ENCODE measurements at places on chromosomes 16 and 17.

- DNase-seq, result no peak
Measured at GRCh38 chr17:33709881-33710280, 416.8 kb upstream of the ASIC2 start.

DNA sequence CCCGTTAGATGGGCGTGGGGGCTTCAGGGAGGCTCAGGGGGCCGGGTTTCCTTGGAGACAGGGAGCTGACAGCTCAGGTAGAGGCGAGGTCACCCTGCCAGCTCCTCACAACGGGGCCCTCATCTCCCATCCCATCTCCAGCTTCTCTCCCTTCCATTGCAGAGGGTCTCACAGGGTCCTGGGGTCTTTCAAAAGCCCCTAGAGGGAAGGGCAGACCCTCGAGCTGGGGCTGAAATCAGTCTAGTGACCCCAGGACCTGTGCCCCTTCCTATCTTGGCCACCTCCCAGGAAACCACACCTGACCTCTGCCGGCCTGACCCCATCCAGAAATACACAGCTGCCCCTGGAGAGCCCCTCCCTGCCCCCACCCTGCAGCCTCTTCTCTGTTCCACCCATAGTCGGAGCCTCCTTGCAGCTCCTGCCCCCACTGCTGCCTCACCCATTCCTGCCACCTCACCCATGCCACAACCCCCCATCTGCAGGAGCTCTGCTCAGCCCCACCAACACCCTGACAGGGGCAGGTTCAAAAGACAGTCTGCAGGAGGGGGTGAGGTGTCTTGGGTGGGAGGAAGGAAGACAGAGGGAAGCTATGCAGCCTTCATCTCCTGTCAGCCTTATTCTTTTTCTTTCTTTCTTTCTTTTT lies 23.4 kb downstream of the PIK3R5 start:
- DNase-seq, result no peak

DNA sequence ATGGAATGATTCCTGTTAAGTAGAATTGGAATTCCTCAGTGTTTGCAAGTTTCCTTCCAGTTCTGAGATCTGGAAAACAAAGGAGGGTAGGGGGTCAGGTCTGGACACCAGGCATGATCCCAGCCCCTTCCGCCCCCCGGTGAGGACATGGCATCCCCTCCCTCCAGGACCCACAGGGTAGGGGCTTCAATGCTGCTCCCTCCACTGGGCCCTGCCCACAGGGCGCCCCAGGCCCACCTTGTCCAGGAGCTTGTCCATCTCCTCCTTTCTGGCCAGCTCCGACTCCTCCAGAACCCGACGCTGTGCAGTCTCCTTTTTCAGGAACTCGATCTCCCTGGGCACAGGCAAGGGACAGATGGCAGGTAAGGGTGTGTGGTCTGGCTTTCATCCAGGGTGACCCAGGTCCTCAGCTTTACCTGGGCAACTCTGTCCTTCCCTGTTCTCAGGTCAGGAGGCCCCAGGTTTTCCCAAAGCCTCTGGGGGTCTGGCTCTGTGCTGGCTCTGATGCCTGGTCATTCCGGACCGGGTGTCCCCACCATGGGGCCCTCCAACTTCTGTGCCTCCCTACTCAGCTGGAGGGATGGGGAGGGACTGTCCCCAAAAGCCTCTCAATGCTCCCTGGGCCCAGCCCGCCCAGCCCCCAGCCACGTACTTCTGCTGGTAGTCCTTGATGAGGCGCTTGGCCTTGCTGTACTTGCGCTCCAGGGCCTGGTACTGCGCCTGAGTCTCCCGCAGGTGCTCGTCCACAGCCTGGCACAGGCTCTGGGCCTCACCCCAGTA lies 5.5 kb upstream of the SAMD14 start:
- DNase-seq, result no peak

GRCh38 chr16:3259836-3260235 lies 3.4 kb upstream of the MEFV start:
- no peak for DNase-seq

DNA sequence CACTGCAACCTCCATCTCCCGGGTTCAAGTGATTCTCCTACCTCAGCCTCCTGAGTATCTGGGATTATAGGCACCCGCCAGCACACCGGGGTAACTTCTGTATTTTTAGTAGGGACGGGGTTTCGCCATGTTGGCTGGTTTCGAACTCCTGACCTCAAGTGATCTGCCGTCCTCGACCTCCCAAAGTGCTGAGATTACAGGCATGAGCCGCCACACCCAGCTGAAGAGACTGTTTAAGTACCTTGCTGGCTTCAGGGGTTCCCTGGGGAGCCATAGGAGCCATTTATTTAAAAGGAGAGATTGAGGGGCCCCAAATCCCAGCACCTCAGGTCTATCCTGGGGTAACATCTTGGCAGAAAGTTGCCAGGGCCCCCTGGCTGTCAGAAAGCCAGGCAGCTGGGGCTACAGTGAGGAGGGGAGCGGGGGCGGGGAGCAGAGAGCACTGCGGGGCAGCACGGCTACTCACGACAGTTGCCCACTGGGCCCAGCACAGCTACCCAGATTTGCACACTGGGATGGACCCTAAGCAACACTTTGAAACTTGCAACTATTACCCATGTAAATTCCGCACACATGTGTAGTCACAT lies 1.6 kb downstream of the SNAI3 start:
- no peak for DNase-seq

DNA sequence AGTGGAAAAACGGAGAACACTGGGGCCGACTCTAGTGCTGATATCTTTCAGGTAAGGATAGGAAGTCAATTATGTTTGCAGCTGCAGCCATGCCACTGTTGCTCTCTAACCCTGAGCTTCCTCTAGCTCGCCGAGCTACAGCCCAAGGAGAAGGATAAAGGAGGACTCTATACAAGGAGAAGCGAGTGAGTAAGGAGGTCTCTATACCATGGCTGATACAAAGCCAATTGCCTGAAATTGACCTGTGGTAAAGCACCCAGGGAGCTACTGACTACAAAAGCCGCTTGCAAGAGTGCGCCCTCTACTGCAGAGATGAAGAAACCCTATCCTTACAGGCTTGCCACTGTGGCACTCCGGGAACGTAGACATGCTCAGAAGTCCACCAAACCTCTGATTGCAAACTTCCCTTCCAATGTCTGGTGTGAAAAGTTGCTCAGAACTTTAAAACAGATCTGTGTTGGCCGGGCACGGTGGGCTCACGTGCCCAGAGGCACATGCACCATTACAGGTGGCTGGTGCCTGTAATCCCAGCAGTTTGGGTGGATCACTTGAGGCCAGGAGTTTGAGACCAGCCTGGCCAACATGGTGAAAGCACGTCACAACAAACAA lies 10.8 kb upstream of the SLC46A1 start:
- peak; percentile 14 for DNase-seq

DNA sequence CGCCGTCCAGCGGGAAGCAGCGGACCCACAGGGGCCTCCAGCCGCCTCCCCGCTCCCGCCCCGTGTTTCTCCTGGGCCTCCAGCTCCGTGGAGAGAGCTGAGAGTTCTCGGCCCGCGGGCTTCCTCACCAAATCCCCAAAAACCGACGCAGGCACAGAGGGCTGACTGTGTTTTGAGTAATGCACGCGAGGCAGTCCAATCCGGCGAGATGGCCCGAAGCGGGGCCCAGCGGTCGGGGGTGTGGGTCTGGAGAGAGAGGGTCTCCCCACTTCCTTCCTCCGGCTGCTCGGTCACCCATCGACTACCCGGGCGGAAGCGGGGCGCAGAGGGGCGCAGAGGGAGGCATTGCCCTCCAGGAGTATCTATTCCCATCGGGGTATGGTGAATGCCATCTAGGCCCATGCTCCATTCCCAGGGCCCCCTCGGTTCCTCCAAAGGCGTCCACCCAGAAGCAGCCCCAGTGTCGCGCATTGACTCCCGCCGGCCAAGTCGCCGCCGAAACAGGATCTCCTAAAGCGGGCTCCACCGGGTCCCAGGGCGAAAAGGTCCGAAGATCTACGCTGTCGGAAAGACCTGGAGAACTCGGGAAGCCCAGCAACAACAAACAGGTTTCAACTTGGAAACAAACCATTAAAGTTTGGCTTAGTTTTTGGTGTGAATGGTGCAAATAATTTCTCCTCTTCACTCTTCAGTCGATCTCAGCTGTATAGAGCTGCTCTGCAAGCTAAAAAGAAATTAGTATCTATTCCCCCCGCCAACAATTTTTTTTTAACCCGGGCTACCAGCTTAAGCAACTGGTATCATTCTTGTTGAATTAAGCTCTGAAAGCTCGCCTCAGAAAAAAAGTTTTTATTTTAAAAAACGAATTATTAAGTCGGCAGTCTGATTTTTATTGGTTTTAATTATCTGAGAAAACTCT lies 19.2 kb upstream of the HOXB13 start:
- no peak for DNase-seq

- no peak for DNase-seq
Measured at GRCh38 chr16:19458722-19459379, 41.2 kb downstream of the TMC5 start.

DNA sequence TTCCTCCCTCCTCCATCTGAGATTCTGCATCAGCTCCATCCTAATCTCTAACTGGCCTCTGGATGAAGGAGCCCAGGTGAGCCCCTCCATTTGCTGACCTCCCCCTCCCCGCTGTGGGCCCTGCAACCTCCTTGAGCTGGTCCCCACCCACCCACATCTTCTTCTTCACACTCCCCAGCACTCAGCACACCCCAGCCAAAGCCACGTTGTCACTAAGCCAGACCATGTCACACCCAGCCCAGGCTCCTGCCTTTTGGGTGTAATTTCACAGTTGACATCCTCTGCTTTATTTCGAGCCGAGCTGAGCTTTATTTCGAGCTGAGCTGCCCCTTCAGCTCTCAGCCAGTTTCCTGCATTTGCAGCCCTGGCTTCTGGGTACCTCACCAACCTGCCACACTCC lies 282.7 kb upstream of the TNRC6C start:
- no peak for DNase-seq

Data from T follicular helper cell (primary cell).